Stimulated activated CD4-positive, alpha-beta T cell treated with anti-CD3 and anti-CD28 coated beads, Interleukin-15, amount 100 ng/mL, for 1 hour (primary cell): ENCODE measurements at places on chromosomes 13 and 19.
A peak's percentile ranks its signal among the peaks of the same experiment; 100 is the strongest.

- DNase-seq, result no peak
Measured at GRCh38 chr19:48239582-48240141, 16.1 kb downstream of the CARD8 start.

- no peak for DNase-seq
Measured at GRCh38 chr19:55488986-55489710, 912 bp downstream of the SSC5D start.

GRCh38 chr13:61913183-61913582 lies 497.5 kb upstream of the PCDH20 start:
- DNase-seq, result no peak

- no peak for DNase-seq
Measured at GRCh38 chr19:408902-409515, at the start of gene C2CD4C. C2CD4C (minus strand) TSS chr19:409147; CDS start chr19:408361, 786 bp downstream.

GRCh38 chr13:112984501-112984900 lies 15.5 kb downstream of the MCF2L start:
- DNase-seq, result no peak

GRCh38 chr13:98549006-98549727 lies 27.7 kb downstream of the STK24 start:
- no peak for DNase-seq

DNA sequence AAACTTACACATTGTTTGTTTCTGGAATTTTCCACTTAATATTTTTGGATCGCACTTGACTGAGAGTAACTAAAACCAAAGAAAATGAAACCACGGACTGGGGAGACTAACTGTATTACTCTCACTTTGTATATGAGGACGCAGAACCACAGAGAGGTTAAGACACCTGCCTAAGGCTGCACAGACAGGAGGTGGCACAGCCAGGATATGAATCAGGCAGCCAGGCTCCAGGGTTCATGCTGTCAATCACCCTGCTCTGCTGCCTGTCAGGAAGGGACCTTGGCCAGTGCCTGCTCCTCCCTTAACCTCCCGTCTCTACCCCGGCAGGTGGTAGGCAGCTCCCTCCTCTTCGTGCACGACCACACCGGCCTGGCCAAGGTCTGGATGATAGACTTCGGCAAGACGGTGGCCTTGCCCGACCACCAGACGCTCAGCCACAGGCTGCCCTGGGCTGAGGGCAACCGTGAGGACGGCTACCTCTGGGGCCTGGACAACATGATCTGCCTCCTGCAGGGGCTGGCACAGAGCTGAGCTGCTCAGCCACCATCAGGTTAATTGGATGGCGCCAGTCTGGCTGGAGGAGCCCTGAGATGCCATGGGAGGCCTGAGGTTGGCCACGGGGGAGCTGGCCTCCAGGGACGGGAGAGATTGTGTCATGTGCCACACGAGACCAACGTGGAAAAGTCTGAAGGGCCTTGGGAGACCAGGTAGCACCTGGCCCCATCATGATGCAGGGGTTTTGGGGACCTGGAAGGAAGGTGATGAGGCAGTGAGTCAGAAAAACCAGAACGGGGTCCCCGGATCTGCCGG lies 11.0 kb downstream of the ACTMAP start:
- no peak for DNase-seq

- no peak for DNase-seq
Measured at GRCh38 chr13:51539887-51540286, 44.4 kb upstream of the WDFY2 start.

DNA sequence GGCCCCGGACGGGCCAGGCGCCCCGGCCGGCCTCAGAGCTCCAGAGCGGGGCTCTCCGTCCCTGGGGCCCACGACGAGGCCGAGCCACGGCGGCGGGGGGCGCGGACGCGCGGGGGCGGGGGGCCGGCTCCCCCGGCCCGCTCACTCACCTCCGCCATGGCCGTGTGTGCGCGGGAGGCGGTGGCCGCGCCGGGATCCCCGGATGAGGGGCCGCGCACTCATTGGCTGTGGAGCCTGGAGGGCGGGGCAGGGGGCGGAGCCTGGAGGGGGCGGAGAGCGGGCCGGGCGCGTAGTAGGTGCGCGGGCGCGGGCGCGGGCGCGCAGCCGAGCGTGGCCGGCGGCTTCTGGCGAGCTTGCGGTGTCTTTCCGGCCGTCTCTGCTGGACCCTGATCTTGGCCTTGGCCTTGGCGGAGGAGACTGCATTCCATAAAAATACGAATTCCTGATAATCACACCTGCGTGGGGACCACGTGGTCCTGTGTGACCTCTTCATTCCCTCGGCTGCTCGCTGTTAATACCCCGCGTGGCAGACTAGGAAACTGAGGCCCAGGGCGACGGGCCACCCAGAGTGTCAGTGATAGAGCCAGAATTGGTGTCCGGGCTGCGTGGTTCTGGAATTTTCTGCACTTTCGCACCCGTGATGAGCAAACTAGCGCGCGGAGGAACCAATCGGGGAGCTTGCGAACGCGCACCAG lies at the start of gene MIER2:
MIER2 (minus strand) TSS at position 172 of the 695 bp plus-strand sequence; CDS start at position 158, 14 bp downstream.
- peak; percentile 92 for DNase-seq

- no peak for DNase-seq
Measured at GRCh38 chr13:61415058-61415721, 459 bp downstream of the PCDH20 start.

DNA sequence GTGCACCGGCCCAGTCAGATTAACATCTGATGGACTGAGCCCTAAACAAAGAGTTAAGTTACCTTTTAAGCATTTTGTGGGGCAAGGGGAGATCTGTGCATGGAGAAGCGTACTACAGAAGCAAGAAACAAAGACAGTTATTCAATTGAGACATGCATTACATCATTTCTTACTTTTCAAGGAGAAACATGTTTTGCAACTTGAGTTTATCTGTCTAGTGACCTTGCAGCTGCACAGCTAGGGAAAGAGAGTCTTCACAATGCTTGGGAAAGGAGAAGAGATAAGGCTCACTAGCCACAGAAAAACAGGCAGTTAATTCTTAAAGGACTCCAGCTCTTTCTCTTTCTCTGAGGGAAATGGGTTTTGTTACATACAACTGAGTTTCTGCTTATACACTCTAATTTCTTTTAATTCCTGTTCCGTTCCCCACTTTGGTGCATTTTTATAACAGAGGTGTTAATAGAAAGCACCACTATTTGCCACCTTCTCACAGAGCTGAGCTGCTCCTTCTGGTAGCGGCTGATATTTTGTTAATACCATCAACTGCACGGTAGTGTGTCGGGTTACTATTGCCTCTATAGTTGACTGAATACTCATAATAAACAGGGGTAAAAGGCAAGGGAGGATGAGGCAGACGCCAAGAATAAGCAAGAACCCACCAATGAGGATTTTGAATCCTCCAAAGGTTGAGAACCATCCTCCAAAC lies 55.9 kb downstream of the ZNF431 start:
- DNase-seq, result no peak

DNA sequence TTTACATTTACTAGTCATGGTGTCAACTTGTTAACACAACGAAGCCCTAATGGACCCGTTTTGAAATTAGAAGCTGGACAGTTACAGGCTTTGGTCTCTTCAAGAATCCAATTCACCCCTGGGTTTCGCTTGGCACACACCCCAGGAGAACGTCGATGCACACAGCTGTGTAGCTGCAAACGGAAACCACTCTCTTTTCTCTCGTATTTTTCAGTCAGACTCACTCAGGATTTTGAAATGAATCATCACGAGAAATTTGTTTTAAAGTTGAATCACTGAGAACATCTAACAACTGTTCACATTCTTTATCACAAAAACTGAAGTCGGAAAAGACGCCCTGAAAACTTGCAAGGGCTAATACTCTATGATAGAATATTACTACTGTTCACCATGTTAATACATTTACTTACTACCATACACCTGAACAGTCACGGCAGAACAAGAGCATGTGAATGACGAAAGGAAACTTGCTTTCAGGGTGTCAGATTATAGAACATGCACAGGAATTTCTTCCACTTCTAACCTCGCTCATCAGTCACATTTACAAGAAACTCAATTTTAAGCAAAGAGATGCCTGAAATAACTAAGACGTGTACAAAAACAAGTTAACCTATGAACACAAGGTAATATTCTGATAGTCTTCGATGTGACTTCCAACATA lies 4.7 kb downstream of the PNMA8A start:
- no peak for DNase-seq

DNA sequence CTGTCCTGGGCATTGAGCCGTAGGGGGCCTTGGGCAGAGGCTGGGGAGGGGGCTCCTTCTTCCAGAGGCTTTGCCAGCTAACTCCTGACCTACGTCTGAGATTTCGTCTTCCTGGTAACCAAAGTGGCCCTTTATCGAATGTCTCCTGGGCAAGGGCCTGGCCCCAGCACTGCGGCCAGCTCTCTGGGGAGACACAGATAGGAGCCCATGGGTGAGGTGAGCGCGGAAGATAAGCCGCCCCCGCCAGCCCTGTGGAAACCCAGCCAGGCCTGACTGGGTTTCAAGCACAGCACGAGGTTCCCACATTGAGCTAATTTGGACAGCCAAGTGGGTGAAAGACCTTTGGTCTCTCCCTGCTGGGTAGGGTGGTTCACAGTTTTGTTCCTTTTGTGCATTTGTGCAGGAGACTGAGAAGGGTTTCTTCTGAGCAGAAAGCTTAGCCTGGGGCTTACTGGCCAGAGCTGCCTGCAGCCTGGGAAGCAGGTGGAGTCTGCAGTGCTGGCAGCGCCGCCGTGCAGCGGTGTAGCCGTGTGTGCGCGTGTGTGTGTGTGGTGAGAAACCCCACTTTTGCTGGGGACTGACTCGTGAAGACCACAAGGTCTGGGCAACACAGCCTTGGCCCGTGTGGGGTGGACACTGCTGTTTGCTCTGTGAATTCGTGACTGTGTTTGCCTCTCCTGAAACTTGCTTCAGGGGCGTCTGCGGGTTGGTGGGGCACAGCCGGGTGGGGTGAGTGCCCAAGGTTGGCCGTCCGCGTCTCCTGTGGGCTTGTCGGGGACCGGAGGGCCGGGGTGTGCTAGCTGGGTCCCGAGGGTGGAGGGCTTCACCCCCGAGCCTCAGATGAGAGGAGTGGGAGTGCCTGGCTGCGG lies 2.5 kb downstream of the BSG start:
- DNase-seq, result no peak

DNA sequence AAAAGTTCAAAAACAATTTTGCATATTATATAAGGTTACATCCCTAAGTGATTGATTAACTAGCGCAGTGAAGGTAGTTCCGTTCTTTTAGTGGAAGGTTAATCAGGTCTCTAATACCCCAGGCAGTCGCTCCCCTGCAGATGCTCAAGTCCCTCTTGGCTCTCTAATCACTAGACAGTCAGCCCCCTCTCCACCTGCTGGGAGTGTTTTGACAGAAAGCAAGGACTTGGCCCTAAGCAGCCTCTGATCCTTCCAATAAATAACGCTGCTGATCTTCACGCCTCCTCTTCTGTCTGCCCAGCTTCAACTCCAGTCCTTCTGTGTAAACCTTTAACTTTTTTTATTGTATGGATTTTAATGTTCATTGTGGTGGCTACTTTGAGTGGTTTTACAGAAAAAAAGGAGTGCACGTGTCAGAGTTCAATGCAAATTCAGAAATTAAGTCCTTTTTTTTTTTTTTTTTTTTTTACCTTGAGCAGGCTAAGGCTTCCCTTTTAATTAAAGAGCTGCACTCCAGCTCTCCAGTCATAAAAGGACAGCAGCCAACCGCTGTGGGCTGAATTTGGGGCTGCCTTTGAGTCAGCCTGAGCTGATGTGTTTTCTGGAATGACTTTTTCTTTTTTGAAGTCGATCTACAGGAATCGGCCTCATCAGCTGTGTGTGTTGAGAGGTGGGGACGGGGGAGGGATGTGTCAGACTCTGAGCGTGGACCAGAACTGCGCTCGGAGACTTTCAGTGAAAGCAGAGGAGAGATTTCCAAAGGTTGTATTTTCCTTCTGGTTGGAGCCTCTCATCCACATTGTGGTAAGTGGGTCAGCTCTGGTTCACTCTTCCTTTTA lies 33.8 kb upstream of the MYO16 start:
- DNase-seq, result no peak

GRCh38 chr13:108993346-108993745 lies 363.9 kb downstream of the MYO16 start:
- DNase-seq, result no peak

DNA sequence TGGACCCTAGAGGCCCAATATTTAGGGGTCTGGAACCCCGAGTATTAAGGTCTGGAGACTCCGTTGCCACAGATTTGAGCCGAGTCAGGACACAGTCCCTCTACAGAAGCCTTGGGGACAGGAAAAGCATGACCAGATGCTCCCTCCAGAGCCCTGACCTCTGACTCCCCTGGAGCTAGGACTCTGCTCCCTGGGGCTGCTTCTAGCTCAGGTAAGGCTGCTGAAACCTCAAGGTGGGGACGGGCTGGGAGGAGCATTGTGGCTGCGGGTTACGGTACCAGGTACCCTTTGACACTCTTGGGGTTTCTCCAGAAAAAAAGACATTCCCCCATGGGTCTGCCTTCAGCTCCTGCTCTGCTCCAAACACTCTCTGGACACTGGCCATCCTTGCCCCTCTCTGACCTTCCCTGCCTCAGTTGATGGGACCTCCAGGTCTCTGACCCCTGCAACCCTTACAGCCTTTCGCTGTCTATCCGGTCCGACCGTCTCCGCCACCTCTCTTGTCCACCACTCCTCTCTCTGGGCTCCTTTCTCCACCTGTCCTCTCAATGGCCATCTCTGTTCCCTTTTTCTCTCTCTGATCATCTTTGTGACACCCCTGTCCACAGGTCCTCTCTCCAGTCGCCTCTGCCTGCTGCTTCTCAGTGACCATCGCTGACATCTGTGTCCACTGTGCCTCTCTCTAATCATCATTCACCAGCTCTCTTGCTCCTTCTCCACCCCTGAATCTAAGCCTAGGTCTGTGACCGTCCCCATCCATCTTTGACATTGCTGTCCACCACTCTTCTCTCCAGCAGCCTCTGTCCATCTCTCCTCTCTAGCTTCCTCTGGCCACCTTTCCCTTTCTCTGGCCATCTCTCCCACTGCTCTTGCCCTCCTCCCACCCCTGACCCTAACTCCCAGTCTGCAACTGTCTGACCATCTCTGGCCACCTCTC lies 1.4 kb downstream of the LRFN3 start:
- no peak for DNase-seq

- peak; percentile 94 for DNase-seq
Measured at GRCh38 chr19:39397360-39398296, 6.5 kb downstream of the MED29 start.

- no peak for DNase-seq
Measured at GRCh38 chr19:34189917-34190425, 17.7 kb downstream of the LSM14A start.

DNA sequence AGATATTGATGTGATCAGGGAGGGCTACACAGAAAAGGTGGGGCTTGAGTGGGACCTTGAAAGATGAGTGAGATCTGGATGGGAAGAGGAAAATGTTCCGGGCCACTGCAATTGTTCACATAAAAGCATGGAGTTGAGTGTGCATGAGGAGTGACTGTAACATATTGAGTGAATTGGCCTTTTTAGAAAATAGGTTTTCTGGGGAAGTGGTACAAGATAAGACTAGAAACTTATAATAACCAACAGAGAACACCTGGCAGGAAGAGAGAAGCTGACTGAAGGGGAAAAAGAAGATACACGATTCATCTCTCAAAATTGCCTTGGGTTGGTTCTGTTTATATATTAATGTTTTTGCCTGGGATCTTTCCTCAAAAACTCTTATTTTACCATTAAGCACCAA lies 32.2 kb downstream of the SLC10A2 start:
- DNase-seq, result no peak
